ENCODE measurements at places on chromosomes 16 and 17.

DNA sequence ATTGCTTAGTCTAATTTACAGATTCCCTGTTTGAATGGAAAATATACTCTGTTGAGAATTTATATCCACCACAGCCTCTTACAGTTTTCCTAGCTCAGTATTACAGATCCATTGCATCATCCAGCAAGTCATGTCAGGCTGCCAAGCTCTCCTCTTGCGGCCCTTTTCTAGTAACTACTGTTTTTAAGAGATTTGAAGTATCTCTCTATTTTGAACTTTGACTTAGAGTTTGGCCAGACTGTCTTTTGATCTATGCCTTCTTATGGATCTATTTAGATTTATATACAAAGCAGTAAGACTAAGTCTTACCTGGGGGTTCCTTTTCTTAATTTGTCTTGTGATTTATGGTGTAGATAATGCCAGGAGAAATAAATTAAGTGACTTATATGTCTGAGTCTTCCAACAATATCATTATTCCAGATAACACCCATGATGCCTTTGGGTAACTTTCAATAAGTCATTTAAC lies 53.1 kb upstream of the ABCC11 start:
- no peak for DNase-seq

- no peak for DNase-seq
Observed at GRCh38 chr16:69348222-69348621, 3.4 kb downstream of the TMED6 start.

DNA sequence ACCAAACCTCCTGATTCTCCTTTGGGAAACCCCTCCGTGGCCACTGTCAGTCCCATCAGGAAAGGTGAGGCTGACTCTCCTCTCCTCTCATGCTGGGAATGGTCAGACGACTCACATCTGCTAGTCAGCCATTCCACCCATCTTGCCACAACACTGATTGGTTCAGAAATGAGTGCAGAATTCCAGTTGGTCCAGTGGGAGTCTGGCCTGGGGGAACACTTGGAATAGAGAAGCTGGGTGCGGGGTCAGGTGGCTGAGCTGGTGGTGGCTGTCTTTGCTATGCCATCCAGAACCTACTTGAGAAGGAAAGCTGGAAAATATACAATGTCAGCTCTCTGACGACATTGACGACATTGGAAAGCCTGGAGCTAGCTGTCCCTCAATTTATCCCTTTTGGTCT lies 23.6 kb upstream of the PLLP start:
- DNase-seq: no peak

DNA sequence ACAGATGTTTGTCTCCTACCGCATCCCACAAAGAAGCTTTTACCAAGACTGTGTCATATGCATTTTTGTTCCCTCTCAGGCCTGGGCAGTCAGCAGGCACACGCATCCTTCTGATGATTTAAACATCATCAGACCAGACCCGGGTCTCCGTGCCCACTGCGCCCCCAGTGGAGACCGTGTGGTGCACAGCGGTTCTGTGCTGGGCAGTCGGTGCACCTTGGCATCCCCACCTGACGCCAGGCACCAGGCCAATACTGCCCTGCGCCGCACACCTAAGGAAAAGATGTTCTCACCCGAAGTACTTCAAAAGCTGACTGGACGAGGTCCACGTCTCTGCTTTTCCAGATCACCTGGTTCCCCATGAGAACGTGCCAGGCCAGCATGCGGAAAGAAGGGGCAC lies 10.6 kb upstream of the PLD6 start:
- no peak for DNase-seq

- no peak for DNase-seq
Observed at GRCh38 chr17:40112191-40112711, 9.5 kb upstream of the MSL1 start.

DNA sequence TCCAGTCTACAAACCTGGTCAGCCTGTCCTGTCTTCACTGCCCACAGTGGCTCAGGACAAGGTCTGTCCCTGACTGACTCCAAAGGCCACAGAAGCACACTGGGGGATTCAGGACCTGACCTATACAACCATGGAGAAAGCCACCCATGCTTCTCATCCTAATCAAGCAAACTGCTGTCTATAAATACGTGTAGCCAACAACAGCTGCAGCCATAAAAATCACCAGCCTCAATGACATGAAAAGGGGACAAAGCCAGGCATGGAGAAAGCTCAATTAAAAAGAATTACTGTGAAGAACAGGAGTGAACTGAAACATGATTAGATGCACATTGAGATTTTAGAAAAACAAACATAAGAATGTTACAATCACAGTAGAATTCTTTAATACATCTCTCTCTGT lies 170.1 kb downstream of the CDK5R1 start:
- no peak for DNase-seq

GRCh38 chr17:28276011-28276410 lies 43.0 kb upstream of the TMEM97 start:
- DNase-seq: no peak

- peak; percentile 28 for DNase-seq
Observed at GRCh38 chr16:29686740-29687332, 7.9 kb downstream of the QPRT start.

GRCh38 chr16:85005285-85006069 lies 5.9 kb downstream of the ZDHHC7 start:
- DNase-seq: no peak

GRCh38 chr16:24013864-24014645 lies 178.3 kb downstream of the PRKCB start:
- DNase-seq: peak; percentile 82

DNA sequence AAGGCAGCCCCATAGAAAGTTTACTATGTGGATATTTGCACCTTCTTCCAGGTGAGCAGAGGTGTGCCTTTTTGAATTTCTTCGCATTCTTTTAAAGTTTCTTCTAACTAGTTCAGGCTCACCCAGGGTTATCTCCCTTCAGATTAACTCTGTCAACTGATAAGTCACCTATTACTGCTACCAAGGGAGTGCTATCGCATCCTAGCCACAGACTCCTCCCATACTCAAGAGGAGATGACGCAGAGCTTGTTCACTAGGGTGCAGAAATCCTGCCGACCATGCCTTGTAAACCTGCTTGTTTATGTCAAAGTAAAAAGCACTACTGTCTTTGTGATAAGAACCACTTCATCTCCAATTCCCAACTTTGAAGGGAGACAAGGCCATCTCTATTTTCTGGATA lies 390.1 kb downstream of the RBFOX1 start:
- no peak for DNase-seq

GRCh38 chr16:22326369-22326652 lies 29.1 kb downstream of the POLR3E start:
- no peak for DNase-seq

DNA sequence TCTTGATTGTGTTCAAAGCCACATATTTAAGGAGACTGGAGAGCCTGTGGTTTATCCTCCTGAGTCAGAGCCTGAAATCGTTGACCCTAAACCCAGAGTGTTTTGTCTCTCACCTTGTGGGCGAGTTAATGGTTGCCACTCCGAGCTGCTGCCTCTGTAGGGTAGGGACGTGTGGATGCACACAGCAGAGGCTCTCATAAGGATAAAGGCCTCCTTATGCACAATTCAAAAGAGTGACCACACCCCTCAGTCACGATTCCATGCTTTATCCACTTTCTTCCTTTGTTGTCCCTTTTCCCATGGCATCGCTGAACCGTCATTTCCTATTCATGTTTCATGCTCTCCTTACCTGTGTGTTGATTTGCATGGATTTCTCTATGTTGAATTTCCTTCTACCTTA lies 805.0 kb upstream of the RBFOX1 start:
- no peak for DNase-seq

DNA sequence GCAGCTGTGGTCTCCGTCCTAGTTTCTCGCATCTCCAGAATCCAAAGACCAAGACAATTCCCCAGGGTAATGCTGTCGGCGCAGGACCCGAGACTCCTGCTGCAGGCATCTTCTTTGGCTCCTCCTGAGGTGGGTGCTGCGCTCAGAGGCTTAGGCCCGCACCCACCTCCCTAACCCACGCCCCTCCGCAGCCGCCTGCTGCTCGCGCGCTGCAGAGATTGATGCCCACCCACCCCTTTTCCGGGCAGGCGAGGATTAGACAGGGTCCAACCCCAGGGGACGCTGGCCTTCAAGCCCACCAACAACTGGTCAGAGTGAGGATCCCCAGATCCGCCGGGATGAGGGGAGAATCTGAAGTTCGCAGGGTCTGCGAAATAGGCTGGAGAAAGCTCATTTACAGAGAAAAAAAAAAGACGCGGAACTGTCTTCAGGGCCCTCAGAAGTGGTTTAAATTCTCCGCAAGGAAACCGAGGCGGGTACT lies 27.9 kb downstream of the SLFN11 start:
- DNase-seq: no peak

- peak; percentile 21 for DNase-seq
Observed at GRCh38 chr16:3879258-3879886, 1.1 kb downstream of the CREBBP start.

DNA sequence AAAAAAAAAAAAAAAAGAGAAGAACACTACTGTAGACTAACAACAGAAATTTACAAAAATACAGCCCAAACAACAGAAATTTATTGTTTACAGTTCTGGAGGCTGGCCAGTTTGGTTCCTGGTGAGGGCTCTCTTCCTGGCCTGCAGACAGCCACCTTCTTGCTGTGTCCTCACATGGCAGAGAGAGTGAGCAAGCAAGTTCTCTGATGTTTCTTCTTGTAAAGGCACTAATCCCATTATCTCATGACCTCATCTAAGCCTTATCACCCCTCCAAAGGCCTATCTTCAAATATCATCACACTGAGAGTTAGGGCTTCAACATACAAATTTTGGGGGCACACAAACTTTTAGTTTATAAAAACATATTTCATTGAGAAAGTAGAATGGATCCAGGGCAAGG lies 7.3 kb downstream of the ARSG start:
- DNase-seq: no peak

GRCh38 chr17:65660947-65661346 lies 99.5 kb upstream of the AXIN2 start:
- no peak for DNase-seq

GRCh38 chr17:72622661-72623433 lies 469.6 kb downstream of the SLC39A11 start:
- DNase-seq: no peak

DNA sequence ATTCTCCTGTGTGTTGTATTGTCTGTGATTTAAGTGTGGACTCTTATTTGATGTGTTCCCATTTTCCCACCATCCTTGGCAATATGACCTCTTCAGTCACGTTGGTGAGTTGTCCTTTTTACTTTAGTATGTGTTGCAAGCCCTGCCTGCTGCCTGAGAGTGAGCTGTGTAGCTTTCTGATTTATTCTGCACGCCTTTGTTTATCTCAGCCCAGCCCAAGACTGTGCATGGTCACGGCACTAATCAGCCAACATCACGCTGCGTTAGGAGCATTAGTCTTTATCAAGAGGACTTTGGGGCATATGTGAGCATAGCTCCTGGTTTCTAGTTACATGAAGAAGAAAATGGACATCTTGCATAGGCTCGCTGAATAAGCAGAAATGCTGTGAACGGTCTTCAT lies 6.0 kb downstream of the TOM1L1 start:
- DNase-seq: no peak

DNA sequence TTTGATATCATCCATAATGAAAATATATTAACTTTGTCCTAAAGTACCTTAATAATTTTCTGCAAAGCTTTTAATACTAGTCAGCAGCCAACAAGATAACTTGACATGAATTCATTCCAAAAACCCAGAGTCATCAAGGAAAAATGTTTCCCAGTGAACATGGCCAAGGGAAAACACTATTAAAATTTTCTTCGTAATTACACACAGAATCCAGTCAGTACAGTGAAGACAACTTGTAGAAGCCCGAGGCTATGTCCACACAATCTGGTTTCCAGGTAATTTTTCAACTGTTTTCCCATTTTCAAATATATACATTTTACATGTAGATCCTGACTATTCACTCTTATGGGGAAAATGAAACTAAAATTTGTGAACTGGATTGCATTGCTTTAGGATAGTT lies 600.9 kb downstream of the CDH8 start:
- no peak for DNase-seq

- no peak for DNase-seq
Observed at GRCh38 chr17:52828621-52829020, 670.1 kb upstream of the CA10 start.

GRCh38 chr16:19294156-19294649 lies 8.7 kb downstream of the CLEC19A start:
- DNase-seq: peak; percentile 69

- DNase-seq: no peak
Observed at GRCh38 chr17:57925361-57925990, 29.7 kb downstream of the CUEDC1 start.

- no peak for DNase-seq
Observed at GRCh38 chr16:69632828-69633227, 67.1 kb downstream of the NFAT5 start.

- DNase-seq: no peak
Observed at GRCh38 chr16:88303890-88304819, 78.6 kb upstream of the ZNF469 start.

- DNase-seq: no peak
Observed at GRCh38 chr17:17883801-17884200, 47.0 kb upstream of the SREBF1 start.

GRCh38 chr17:19285213-19285900 lies 48.2 kb downstream of the EPN2 start:
- DNase-seq: no peak
